ENCODE measurements at places on chromosomes 5 and 9.

DNA sequence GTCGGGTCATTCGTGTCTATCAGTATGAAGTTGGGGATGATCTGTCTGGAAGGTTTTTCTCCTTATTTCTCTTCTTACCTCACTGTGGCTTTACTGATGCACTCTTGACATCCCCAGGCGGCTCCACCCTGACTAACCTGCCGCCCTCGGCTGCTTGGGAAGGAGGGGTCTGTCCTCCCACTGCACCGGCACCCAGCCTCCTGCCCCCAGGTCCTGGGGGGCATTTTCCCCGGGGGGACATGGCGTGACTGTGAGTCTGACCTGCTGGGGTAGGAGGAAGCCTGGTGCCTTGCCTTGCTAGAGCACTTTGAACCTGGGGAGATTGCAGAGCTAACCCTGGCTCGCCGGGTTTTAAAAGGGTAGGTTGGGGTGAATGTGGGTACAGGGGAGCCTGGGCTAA, 27.5 kb downstream of the DYNC2I2 start:
- DNase-seq, result no peak

GRCh38 chr5:2326601-2327000, 424.9 kb downstream of the IRX2 start:
- DNase-seq, result no peak

DNA sequence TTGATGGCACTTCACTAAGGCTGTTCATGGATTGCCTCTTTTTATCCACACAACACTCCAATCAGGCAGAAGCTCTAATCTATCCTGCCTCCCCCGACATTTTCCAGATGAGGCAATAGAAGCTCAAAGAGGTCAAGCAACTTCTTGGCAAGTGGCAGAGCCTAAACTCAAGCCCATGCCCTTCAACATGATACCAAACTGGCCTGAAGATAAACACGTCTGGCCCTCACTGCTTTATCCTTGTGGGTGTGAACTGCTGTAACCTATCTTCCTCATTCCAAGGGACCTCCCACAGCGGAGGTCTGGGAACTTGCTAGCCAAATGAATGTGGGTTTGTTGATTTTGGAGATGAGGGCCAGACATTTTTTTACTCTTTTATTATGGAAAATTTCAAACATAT, 9.5 kb downstream of the SLC35A4 start:
- no peak for DNase-seq

- no peak for DNase-seq
These were observed 270.2 kb upstream of the IRX1 start for GRCh38 chr5:3325201-3325971.

- DNase-seq, result no peak
These were observed at the start of gene SH3TC2 for GRCh38 chr5:149063017-149063687. Gene SH3TC2 (minus strand): TSS chr5:149063062. CDS start chr5:149063022, 40 bp downstream.

- DNase-seq, result no peak
These were observed 527.2 kb downstream of the PRELID2 start for GRCh38 chr5:145307866-145308382.

GRCh38 chr9:137688725-137689124, 69.9 kb downstream of the EHMT1 start:
- DNase-seq, result no peak

GRCh38 chr5:136399527-136399926, 34.2 kb upstream of the TRPC7 start:
- DNase-seq, result no peak

DNA sequence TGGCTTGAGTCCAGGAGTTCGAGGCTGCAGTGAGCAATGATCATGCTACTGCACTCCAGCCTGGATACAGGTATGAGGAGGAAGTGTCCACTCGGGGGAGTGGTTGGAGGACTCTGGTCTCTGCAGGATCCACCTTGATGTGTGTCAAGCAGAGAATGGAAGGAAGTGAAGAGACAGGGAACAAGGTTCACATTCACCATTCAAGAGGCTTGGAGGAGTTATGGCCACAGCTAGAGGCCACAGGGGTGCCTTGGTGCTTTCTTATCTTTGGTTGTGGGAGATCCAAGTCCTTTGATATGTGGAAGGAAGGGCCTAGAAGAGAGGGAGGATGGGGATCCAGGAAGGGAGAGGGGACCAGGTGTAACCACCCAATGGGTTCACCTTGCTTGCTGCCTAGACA, 5.4 kb upstream of the CERCAM start:
- DNase-seq, result no peak

DNA sequence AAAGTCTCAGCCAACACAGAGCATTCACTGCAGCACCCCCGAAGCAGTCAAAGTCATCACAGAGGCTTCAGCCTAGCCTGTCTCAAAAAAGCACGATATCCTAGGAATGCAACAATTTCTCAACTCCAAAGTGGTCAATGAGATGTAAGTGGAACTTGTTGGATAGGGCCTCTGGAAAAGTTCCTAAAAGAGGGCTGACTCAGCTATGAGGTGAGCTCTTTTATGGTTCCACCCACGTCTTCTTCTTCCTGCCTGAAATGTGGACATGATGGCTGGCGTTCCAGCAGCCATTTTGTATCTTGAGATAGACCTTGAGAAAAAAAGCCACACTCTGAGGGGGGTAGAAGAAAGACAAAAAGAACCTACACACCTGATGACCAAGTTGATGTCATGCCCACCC, 32.5 kb upstream of the TRIO start:
- no peak for DNase-seq

DNA sequence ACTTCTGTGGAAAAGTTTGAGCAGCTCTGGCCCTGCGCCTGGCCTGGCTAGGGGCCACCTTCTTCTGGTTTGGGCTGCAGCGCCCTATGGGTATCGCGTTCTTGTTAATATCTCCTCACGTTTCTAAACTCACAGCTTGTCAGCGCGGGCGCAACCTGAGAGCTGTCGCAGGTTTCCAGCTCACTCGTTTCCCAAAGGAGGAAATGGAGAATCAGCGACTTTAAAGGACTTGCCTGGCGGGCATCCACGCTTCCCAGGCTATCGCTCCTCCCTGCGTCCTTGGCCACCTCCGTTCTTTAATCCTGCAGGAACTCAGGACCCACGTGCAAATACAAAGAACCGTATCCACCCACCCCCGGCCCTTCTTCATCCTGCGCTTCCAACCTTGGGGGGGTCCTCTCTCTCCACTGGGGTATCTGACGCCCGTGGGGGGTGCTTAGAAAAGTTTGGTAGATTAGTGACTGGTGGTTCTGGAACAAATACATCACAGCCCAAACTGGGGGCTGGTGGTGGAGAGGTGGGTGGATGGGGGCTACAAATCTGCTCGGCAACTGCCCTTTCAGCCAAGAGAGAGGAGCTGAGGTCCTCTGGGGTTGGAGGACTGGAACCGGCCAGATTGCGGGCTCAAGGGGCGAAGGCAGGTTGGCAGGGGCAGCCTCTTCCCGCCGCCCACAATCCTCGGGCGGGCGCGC, 578 bp upstream of the PSAT1 start:
- no peak for DNase-seq

DNA sequence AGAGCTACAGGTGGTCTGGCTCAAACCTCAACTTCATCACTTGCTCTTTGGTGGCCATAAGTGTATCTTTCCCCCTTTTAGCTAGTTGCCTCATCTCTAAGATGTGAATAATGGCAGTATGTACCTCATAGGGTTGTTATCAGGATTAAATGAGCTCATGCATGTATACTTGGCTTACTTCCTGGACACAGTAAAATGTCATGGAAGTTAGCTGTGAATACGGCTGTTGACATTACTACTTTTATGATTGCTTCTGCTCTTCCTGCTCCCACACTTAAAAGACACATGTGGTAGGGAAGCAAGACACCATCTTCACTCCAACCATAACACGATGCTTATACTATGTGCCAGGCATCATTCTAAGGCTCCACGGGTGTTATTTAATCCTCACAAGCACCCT, 114.5 kb upstream of the GPR151 start:
- no peak for DNase-seq

- DNase-seq, result no peak
These were observed 1.6 kb upstream of the DBN1 start for GRCh38 chr5:177474846-177475562.

- DNase-seq, result no peak
These were observed 4.5 kb downstream of the RNF208 start for GRCh38 chr9:137217276-137218211.

DNA sequence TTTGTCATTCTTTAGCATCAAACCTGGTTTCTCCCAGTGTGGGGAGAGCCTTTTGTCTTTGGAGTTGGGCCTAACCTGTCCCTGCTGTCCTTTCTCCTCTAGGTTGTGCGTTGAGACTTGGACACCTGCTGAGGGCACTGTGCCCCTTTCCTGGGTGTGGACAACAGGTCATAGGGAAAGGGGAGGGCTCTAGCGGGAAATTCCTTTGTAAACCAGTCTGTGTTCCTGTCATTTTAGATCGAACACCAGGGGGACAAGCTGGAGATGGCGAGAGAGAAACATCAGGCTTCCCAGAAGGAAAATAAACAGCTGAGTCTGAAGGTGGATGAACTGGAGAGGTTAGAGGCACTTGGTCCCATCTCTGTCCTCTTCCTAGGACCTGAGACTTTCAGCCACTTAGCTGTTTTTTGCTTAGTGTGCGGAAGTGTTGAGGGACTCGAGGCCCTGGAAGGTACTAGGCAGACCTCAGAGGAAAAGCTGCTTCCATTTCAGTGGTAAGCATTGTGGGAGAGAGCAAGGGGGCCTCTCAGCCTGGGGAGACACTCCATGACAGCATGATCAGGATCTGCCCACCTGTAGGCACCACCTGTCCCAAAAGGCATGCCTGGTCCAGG, 8.6 kb upstream of the GLE1 start:
- no peak for DNase-seq

Measured in activated T-helper 2 cell treated with anti-CD3 and anti-CD28 coated beads, Interferon-gamma antibody, Interleukin-2, Interleukin-4, amounts not matched to agents 10 μg/mL and 5 μg/mL and 100 μg/mL, durations not matched to agents 14 hours and 24 hours and 36 hours (primary cell).